Tibial artery (tissue), 4 donors: ENCODE measurements at places on chromosomes 1 and 21.

DNA sequence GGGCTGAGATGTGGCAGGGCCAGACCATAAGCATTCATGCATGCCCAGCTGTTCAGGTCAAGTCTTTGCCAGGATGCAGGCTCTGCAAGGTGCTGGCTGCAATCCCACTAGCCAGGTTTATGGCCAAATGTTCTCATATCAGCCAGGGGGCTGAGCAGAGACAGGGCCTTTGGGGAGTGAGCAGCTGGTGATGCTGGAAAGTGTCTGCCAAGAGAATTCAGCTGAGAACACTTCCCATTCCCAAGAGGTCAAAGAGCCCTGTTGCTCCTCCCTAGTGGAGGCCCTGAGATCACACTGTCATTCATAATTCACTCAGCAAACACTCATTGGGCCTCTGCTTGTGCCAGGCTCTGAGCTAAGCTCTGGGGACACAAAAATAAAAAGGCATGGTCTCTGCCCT is 150.3 kb downstream of the DMRTA2 start:
- no peak for DNase-seq

- DNase-seq, result no peak
Measured at GRCh38 chr1:215287362-215287761, 204.8 kb downstream of the KCNK2 start.

- no peak for DNase-seq
Measured at GRCh38 chr1:11354893-11355553, 82.0 kb downstream of the UBIAD1 start.

GRCh38 chr1:29416267-29417146 is 180.2 kb downstream of the PTPRU start:
- DNase-seq, result no peak

DNA sequence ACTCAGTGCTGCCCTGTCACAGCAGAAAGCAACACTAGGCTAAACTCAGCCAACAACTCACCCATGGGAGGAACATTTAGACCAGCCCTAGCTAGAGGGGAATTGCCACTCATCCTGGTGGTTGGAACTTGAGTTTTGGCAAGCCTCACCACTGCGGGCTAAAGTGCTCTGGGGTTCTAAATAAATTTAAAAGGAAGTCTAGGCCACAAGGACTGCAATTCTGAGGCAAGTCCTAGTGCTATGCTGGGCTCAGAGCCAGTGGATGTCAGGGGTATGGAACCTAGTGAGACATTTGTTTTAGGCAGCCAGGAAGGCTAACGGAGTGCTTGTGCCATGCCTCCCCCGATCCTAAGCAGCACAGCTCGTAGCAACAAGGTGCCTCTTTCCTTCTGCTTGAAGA is 78.0 kb downstream of the RGS13 start:
- no peak for DNase-seq

GRCh38 chr21:25742900-25743299 is 8.1 kb downstream of the GABPA start:
- DNase-seq, result no peak

GRCh38 chr1:26747048-26747447 is 40.7 kb upstream of the PIGV start:
- DNase-seq, result no peak

DNA sequence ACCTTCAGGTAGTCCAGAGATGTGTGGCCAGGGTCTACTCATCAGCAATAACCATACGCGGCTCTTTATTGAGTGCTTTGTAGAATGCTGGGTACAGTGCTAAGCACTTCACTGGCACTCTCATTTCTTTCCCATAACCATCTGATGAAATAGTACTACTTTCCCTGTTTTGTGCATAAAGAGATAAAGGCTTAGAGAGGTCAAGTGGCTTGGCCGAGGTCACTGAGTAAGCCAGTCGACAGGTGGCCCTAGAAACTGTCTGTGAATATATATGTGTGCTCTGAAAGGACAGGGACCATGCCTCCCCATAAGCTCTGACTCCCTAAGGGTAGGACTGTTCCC is 52.8 kb downstream of the NENF start:
- DNase-seq, result no peak

- peak; percentile 43 for DNase-seq
Measured at GRCh38 chr1:164713456-164714207, 154.6 kb downstream of the PBX1 start.

DNA sequence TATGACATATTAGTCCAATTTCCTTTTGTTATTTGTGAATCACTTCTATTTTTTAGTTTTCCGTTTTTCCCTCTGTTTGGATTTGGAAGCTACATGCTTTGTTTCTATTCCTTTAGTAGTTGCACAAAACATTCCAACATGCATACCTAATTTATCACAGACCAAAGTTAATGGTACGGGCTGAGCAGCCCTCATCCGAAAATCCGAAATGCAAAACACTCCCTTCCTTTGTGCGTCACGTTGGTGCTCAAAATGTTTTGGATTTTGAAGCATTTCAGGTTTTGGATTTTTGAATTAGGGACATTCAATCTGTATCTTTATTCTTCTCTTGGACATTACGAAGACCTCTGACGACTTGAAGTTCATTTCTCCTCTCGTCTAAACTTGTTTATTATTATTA is 124.8 kb downstream of the PCNX2 start:
- no peak for DNase-seq

GRCh38 chr1:203555076-203555475 is 61.1 kb downstream of the OPTC start:
- no peak for DNase-seq

- DNase-seq, result no peak
Measured at GRCh38 chr1:199010492-199010891, 371.7 kb downstream of the PTPRC start.

- no peak for DNase-seq
Measured at GRCh38 chr1:98920441-98921110, 84.1 kb downstream of the PLPPR5 start.

DNA sequence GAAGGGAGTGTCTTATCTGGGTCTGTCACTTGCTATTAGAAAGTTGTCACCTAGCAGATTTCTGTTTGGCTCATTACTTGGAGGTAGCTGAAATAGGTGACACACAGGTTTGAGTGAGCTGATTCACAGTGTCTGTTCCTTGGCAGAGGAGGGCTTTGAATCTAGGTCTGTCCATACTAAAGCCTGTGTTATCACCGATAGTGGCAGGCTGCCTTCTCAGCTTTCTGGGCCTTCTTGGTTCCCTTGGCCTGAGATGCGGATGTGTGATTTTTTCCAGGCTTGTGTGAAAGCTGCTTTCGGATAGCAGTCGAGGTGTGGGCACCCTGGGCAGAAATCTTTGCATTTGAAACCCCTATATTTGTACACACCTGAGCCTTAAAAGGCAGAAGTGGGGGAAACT is 73.9 kb downstream of the ACTL8 start:
- no peak for DNase-seq

GRCh38 chr1:21332554-21333311 is 42.5 kb upstream of the ECE1 start:
- DNase-seq, result no peak

DNA sequence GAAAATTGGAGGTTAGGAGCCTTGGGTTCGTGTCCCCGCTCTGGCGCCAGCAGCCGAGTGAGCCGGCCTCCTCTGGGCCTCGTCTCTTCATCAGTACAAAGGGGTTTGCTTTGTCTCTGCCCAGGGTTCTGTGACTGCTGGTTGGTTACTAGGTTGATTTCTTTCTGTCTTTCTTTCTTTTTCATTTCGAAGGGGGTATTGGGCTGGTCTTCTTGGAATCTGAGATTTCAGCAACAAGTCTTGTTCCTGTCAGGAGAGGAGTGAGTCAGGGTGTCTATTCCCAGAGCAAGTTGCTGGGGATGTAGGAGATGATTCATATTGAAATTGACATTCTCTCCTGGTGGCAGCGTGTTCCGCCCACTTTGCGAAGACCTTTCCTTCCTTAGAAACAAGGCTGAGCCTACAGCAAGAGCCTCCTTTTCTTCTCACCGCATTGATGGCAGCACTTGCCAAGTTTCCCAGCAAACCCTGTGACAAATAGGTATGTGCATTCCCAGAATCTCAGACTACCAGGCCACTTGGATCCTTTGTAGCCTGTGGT is 79.2 kb downstream of the MAN1C1 start:
- peak; percentile 77 for DNase-seq

DNA sequence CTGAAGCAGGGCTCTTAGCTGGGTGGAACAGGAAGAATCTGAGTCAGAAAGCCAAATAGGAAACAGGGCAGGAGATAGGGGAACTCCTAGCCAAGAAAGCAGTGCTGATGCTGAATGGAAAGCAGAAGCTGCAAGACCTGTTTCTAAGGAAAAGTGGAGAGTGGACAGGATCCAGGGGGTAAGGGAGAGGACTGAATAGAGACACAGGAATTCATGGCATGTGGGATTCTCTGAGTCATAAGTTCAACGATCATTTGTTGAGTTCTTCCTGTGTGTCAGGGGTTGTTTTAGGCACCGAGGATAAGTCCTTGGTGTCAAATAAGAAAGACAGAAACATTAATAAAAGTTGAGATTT is 153.8 kb upstream of the FGGY start:
- peak; percentile 30 for DNase-seq

DNA sequence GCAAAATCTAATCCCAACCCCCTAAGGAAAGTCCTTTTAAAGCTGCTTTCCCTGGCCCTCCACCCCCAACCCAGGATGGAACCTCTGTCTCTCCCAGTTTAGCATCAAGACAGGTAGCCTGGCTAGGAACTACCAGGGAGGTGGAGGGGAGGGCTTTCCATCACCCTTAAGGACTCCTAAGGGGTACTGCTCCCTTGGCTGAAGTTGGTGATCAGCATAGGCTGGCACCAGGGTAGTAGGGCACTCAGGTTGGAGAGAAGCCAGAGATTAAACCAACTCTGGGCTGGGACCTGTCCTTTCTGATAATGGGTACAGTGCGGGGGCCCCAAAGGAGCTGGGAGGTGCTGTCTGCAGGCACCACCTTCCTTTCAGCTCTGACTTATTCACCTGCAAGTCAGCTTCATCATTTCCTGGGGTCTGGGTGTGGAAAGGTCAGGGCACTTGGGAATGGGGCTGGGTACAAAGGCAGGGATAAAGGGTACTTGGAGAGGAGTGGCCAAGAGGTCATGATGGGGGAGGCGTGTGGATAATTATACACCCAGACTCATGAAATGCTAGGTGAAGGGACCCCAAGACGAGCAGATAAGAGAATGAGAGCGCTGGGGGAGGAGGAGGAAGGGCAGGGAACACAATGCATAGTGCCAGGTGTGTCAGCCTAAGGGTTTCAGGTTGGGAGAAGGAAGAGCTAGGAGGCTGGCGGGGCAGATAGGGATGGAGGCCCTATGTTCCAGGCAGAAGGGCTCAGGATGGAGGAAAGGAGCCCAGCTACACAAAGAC is 1.2 kb downstream of the ARHGEF2 start:
- no peak for DNase-seq

DNA sequence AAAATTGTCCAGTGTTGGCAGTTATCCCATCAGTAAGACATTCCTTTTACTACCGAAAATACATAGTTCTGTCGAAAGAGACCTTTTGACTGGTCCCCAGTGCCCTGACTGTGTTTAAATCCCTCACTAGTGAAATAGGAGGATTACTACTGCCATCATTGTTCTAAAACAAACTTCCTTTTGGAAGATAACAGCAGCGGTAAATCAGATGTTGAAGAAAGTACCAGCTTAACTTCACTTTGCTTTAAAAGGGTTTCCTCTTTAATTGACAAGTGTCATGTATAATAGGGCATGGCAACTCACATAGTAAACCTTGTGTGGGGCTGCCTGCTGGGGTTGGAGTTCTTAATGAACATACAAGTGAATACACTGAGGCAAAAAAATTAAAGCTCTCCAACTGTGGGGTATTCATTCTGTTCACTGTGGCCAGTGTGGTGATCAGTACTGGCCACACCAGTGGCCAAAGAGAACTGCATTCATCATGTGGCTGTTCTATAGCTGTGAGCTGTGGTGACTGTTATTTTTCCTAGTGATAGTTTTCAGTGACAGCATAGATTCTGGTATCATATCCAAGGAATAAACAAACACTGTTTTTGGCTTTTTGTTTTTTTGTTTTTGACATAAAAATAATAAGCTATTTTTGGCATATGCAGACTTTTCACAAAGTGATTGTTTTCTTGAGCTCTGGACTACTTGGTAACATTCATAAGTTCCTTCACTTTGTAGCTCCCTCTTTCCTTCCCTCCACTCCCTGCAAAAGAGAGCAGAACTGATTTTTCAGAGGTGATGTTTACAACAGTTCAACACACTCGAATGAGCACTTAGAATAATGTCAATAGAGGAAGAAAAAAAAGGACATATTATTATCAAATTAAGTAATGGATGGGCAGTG is 74.5 kb downstream of the NFIA start:
- DNase-seq, result no peak

GRCh38 chr1:39441797-39442196 is 49.6 kb upstream of the BMP8A start:
- no peak for DNase-seq
